ENCODE measurements at places on chromosomes 7 and 10.

DNA sequence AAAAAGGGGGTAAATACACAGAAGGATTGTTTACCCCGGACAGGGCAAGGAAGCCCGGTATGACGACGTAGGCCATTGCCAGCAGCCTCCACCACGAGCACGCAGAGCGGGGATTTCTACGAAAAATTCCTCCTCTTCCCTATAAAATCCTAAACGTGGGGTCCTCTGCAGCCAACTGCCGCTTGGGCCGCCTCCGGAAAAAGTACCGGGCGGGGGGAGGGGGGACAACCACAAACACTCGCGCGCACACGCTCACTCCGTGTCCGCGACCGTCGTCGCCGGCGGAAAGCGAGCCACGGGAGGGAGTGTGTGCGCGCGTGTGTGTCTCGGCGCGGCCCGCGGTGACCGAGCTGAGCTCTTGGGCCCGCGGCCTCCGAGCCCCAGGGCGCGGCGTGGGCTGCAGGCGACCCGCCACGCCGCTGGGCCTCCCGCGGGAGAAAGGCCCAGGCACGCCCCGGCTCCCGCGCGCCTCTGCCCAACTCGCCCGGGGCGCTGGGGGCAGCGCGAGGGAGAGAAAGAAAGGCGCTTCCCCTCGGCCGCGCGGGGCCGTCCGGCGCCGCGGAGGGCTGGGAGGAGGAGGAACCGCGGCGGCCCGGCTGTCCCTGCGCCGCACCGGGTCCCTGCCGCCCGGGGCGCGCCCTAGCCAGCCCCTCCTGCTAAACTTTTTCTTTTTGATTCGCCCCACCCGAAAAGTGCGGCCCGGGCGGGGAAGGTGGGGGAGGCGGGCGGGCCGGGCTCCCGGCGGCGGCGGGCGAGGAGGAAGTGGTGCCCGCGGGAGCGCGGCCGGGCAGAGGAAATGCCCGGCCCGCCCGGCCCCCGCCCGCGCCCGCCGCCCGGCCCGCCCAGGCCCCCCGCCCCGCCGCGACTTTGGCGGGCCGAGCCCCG is 1.5 kb downstream of the CTBP2 start:
- DNase-seq: no peak

- no peak for DNase-seq
These were observed at the start of gene CCDC136 for GRCh38 chr7:128791121-128791971. TSS of gene CCDC136 (plus strand) at chr7:128791968. CDS start at chr7:128792412, 444 bp downstream.

- DNase-seq: no peak
These were observed 114.9 kb downstream of the HDAC9 start for GRCh38 chr7:18610331-18610948.

- DNase-seq: no peak
These were observed 20.4 kb upstream of the TBRG4 start for GRCh38 chr7:45131891-45132290.

- no peak for DNase-seq
These were observed 348.6 kb downstream of the ANKRD7 start for GRCh38 chr7:118573085-118573484.

DNA sequence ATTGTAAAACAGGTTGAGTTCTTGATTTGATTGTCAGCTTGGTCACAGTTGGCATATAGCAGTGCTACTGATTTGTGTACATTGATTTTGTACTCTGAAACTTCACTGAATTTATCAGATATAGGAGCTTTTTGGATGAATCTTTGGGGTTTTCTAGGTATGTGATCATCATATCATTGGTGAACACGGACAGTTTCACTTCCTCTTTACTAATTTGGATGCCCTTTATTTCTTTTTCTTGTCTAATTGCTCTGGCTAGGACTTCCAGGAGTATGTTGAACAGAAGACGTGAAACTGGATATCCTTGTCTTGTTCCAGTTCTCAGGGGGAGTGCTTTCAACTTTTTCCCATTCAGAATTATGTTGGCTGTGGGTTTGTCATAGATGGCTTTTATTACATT is 86.9 kb downstream of the EXOC4 start:
- no peak for DNase-seq

DNA sequence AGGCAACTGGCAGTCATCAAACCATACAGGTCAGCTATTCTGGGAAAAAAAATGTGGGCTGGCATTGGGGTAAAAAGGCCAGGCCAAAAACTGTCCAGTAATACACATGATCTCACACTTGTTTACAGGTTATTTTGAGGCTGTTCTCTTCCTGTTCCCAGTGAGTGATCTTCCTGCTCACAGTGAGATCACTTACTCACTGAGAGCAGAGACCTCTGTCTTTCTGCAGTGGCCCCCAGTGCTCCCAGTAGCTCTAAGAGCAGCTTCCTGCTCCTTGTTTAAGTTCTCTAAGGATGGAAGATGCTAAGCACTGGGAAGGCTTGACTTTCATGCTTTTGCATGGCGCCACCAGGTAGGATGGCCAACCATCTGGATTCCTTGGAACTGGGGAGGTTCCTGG is 93.5 kb upstream of the KIAA1217 start:
- DNase-seq: no peak

DNA sequence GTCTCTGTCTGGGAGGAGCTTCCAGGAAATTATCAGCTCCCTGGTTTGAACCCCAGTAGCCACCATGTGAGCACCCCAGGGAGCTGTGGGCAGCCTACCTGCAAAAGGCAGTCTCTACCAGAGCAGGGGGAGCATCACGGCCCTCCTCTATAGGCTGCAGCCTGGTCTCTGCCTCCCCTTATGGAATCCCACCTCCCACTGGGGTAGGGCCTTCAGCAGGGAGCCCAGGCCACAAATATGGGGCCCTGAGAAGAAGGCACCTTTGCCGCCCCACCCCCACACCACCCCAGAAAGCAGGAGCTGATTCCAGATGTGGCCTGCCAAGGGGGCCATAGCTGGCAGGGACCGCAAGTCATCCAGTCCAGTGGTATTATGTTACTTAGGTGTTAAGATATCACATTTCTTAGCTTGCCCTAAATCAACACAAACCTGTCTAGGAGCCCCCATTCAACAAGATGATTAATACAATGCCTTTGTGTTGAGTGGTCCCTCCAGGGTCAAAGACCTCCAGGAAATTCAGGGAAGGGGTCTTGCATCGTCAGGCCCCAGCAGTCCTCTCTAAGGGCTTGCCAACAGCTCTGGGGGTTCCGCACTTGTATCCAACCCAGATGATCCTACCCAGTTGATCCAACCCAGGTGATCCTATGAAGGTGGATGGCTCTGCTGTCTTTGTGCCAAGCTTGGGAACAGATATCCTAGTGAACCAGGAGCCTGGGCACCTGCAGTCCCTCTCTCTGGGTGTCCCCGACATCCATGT is 114.9 kb downstream of the OAT start:
- no peak for DNase-seq

DNA sequence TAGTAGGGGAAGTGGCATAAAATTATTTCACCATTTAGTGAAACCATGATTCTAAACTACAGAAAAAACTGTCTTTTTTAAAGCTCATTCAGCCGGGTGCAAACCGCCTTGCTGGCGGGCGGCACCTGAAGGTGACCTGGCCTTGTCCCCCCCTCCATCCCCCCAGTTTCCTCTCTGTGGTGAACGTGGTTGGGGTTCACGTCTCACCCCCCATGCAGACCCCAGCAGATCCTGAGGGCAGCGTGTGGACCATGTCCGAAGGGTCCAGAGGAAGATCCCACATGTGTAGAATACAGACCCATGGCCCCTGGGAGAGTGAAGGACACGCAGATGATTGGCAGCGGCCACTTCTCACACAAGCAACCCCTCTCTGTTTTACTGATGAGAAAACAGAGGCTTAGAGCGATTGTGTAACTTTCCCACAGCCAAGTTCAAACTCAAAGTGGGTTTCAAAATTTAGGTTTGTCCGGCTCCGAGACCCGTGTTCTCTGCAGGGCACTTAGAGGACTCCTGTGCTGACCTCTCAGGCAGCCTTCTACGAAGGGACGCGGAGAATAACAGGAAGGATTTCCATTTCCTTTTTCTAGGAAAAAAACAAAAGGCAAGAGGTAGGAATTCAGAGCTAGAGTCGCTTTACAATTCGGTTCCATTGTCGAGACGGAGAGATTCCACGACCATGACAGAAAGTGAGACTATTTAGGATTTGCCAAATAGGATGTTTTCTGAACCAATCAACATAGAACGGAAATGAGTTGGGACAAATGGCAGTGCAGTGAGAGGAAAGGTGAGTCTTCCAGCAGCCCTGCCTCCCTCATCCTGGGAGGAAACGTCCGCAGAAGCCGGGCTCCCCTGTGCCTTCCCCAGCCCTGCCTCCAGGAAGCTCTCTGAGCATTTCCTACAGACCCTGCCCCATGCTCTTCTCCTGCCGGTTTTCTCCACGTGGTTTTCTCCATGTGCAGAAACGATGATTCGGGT is 67.6 kb upstream of the PITRM1 start:
- no peak for DNase-seq

DNA sequence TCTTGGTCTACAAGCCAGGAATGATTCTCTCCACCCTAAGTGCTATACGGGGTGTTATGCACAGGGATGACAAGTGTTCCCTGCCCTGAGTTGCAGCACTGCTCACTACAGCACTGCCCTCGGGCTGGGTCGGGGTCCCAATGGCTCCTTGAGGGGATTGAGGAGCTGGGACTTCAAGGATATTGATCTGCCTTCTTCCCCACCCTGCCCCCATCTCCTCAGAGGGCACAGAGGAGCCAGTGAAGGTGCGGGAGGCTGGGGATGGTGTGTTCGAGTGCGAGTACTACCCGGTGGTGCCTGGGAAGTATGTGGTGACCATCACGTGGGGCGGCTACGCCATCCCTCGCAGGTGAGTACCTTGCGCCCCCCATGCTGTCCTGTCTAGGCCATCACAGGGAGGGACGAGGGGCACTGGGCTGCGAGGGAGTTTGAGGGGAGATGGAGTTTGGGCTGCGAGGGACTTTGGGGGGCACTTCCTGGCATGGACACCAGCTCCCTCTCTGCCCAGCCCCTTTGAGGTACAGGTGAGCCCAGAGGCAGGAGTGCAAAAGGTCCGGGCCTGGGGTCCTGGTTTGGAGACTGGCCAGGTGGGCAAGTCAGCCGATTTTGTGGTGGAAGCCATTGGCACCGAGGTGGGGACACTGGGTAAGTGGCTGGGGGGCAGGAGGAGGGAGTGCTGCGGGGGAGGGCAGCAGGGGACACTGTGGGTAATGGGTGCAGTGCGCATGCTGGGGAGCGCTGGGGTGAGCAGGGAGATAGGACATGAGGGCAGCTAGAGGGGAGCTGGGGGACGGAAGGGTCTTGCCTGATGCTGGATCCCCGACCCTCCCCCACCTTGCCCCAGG is 10.3 kb downstream of the FLNC start:
- no peak for DNase-seq

DNA sequence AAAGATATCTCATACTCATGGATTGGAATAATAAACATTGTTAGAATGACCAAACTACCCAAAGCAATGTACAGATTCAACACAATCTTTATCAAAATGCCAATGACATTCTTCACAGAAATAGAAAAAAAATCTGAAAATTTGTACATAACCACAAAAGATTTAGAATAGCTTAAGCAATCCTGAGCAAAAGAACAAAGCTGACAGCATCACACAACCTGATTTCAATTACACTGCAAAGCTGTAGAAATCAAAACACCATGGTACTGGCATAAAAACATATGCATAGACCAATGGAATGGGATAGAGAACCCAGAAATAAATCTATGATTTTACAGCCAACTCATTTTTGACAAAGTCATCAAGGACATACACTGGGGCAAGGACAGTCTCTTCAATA is 130.0 kb upstream of the TMEM72 start:
- no peak for DNase-seq
